ENCODE measurements at places on chromosomes 2 and 18.

DNA sequence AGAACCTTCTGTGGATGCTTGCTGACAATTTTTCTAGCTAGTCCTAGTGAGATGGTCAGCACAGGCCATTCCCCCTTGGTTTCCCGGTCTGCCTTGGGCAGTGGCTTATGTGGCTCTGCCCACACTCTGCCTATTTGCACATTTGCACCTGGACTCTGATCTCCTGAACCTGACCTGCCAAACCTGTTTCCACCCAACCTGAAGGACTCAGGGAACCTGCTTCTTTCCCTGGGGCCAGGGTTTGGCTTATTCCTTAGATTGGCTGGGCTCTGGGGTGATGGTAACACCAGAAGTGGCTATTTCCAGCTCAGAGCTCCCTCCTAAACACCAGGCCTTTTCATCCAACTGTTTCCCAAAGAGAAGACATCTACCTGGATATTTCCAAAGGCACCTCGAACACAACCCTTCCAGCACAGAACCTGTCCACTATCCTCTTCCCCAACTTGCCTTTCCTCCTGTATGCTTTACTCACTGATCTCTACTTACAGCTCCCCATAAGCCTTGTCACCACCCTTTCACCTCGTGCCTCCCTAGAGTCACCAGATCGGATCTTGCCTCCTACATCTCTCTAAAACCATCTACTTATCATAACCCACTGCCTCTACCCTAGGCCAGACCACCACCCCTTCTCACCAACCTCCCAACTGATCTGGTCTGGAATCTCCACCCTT, 5.8 kb upstream of the MTA3 start:
- no peak for DNase-seq

- DNase-seq = no peak
These were observed 13.1 kb upstream of the RAB31 start for GRCh38 chr18:9694952-9695495.

- DNase-seq = no peak
These were observed 89.2 kb downstream of the SH3RF3 start for GRCh38 chr2:109218087-109218791.

- DNase-seq = no peak
These were observed 445 bp downstream of the MEX3C start for GRCh38 chr18:51196811-51197660.

GRCh38 chr2:40041422-40042382, 262.6 kb upstream of the THUMPD2 start:
- no peak for DNase-seq

GRCh38 chr2:38700881-38701458, 35.1 kb downstream of the GALM start:
- DNase-seq = no peak

GRCh38 chr2:233996461-233996860, 54.0 kb upstream of the SPP2 start:
- no peak for DNase-seq

DNA sequence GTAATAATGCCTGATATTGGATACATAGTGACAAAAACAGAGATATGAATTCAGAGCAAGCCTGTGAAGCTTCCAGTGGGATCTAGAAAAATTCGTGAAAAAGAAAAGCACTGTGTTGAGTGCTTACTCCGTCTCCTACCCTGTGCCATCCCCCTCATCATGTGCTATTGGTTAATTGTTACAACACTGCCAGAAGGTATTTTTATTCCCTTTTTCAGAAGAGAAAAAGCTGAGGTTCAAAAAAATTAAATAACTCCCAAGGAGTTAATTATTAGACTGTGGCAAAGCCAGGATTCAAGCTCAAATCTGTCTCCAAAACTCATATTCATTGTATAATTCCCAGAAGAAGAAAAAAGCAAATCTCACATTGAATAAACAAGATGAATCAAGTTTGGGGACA, 735.5 kb upstream of the ACVR2A start:
- no peak for DNase-seq

DNA sequence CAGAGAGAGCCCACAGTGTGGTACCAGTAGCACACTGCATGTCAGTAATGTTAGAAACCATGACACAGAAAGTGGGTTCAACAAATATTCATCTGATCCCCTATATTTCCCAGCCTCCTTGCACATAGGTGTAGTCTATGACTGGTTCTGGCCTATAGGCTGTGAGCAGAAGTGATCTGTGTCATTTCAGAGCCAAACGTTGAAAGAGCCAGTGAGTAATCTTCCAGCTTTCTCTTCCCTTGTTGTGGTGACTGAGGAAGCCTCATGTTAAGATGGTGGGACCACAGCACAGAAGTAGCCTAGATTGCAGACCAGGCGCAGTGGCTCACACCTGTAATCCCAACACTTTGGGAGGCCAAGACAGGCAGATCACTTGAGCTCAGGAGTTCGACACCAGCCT, 4.1 kb downstream of the TMEM237 start:
- DNase-seq = no peak

GRCh38 chr2:193847991-193848390, 1653.3 kb upstream of the TMEFF2 start:
- no peak for DNase-seq

DNA sequence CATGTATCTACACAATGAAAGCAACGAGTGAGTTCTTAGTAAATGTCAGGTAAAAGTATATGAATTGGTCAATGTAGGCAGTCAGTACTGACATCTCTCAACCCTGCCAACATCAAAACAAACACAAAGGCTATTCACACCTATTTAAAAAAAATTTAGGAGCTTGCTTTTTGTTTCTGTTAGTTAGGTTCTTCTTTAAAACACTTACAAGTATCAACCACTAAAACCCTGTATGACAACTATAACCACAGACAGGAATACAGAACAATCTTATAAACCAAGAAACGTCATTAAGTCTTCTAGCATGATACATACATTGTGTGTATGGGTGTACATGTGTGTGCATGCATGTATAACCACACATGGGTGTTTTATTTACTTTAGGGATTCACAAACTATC, 131.0 kb downstream of the TCF4 start:
- no peak for DNase-seq

DNA sequence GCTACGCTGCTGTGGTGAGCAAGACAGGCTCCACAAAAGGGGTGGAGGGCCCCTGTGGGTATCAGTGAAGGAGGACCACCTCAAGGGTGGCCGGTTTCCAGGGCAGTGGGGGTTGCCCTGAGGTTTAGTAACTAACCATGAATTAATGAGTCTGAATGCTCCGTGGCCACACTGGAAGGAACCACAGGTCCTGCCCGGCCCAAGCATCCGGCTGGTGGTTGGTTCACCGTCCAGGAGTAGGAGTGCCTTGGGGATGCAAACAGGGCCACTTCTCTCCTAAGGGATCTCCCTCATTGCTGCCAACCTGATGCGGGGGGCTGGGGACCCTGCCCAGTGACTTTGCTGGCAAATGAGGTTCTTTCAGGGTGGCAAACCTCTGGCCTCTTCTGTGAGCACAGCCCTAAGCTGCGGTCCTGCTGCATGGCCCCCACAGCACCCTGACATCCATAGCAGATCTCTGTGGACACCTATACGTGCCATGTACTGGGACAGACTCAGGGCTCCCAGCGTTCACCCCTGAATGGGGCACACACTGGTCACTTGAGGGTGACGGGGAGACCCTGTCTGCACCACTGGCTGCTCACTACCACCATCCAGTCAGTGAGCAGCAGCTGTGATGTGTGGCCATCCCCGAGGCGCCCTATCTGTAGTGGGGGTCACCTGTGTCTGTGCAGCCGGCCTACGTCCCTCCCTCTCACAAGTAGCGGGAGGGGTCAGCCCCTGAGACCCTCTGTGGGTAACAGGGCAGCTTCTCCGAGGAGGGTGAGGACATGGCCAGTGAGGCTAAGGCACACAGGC, 41.6 kb downstream of the HS6ST1 start:
- no peak for DNase-seq

DNA sequence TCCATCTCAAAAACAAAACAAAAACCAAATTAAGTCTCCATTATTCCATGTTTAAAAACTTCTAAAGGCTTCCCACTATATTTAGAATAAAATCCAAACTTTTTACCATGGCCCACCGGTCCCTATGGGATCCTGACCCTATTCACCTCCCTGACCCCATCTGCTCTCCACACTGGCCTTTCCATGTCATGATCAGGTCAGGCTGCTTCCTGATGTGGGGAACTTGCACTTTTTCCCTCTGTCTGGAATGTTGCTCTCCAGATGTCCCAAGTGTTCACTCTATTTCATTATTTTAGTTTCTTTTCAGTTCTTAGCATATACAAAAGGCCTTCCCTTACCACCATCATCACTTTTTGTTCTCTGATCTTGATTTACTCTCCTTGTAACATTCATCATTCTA, 7.5 kb upstream of the MTA3 start:
- no peak for DNase-seq

GRCh38 chr2:225282858-225283710, 116.4 kb upstream of the NYAP2 start:
- DNase-seq = peak; percentile 45

DNA sequence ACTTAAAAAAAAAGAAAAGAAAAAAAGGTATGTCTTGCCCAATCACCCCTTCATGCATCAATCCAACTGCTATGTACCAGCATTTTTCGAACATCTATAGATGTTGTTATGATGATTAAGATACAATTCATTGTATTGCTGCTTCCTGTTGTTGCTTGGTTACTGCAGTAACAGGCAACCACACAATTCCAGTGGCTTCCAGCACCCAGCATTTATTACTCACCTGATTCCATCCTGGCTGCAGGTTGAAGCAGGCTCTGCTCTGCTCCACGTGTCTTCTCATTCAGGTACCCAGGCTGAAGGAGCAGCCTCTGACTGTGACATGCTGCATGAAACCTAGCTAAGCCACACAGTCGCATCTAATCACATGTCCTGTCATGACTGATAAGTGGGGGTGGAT, 196.9 kb downstream of the INO80D start:
- no peak for DNase-seq

DNA sequence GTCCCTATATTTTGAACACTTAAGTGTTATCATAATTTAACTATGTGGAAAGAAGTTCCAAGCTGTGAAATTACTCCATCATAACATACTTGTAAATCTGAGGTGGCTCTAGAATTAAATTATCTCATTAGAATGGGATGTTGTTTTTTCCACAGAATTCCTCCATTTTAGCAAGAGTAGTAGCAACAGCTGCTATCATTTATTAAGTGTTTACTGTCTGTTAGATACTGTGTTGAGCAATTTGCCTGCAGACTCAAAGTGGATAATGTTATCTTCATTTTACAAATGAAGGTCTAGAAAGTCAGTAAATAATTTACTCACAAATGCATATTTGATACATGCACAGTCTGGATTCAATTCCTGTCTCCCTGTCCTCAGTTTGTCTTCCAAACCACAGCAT, 504.8 kb upstream of the NRP2 start:
- no peak for DNase-seq

DNA sequence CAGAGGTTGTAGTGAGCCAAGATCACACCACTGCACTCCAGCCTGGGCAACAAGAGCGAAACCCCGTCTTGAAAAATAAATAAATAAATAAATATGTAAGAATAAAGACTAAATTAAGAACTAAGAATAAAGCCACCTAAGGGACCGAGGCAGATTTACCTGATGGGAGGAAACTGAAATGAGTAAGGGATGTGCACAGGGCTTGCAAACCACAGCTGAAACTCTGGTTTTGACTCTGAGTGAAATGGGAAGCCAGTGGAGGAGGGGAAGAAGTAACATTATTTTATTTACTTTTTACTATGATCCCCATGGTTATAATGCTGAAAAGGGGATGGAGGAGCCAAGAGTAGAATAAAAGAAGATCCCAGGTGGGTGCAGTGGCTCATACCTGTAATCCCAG, 107.3 kb downstream of the CABYR start:
- DNase-seq = no peak

GRCh38 chr2:147204102-147204501, 640.7 kb upstream of the ACVR2A start:
- DNase-seq = no peak

GRCh38 chr18:37432436-37433195, 133.0 kb downstream of the CELF4 start:
- no peak for DNase-seq

DNA sequence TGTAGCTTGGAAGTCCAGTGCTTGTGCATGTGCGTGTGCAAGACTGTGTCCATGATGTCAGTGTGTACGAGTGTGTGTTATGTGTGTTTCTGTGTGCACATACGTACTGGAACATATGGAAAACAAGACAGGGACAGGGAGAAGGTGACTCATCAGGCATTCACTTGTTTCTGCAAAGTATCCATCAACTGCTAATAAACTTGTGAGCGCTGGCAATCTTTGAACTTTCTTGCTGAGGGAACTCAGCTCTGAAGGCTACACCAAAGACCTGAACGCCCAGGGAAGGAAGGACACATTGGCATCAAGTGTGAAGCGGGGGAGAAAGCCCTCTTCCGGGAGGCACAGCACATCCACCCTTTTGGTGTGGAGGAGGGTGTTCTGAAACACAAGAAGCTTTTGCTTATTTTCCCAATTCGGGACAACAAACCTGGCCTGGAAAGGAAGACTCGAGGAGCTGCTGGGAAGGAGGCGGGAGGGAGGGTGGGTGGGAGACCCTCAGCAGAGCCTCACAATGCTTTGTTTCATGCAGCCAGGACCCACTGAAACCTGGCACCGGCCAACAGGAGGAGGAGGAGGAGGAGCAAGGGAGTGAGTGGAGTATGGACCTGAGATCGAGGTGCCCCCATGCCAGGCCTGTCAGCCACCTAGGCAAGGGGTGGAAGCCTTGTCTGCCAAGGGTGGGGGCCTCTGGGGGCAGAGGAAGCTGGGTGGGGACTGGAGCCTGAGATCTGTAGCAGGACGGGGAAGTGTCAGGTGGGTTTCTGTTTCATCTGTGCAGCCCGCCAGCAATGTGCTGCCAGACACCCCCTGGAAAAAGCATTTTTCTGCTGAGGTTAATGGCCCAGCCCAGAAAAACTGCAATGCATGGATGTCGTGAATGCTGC, 26.8 kb downstream of the SMAD7 start:
- DNase-seq = no peak

DNA sequence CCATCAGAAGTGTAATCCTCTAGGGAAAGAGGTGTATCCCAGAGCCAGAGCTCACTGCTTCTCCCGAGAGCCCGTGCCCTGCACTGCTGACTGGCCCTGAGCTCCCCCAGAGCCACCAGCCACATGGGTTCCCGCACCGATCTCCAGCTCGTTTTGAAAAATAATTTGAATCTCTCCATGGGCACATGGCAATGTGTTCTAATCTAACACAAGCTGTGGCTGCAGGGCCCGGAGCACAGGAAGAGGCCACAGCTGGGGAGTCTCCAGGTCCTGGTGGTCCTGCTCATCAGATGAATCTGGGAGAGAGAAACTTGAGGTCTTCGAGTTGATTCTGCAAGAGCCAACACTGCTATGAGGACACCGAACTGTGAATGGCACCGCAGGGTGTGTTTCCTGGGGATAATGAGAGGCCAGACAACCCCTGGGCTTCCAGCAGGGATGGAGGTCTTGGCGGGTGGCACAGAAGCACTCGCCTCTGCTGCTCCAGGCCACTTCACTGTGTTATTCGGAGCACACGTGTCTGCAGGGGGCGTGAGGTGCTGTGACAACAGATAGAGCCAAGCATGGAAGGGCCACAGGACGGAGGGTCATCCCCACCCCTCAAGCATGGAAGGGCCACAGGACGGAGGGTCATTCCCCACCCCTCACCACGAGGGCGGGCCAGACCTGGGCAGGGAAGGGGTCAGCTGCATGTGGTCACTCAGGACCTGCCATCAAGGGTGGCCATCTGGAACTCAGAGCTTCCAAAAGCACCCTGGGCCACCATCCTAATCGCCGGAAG, 196.8 kb downstream of the NDUFA10 start:
- DNase-seq = no peak

All from NCI-H1436 (cell line).